ENCODE measurements at places on chromosomes 7 and 10.

- no peak for DNase-seq
Observed at GRCh38 chr7:151868396-151869108, 8.4 kb downstream of the PRKAG2 start.

DNA sequence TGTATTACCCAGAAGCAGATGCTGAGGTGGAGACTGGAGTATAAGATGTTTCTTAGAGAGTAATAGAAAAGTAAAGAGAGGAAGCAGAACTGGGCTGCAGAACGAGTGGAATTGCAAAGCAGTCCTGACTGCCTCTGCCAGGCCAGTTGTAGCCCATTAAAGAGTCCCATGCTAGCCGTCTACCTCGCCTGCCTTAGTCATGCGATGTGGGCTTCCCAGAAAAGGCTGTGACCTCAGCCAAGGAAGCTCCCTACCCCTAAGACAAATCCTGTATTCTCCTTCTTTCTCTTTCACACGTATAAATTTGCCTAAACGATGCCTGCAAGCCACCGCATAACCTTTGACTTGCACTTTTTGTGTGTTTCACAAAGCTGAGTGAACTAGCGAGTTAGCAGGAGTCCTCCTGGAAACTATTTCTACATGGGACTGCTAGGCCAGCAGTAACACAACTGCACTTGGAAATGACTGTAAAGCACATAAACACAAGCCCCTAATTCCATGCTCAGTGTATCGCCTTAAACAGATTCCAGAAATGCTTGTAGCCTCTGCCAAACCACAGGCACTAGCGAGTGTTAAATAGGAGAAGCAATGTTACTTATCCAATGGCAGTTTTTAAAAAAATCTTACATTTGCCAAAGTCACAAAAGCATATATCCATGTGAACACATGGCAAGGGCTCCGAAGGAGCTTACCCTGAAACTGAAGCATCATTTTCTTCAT lies 47.4 kb upstream of the GNAI1 start:
- no peak for DNase-seq

GRCh38 chr7:17725821-17726220 lies 214.5 kb downstream of the SNX13 start:
- DNase-seq: no peak

DNA sequence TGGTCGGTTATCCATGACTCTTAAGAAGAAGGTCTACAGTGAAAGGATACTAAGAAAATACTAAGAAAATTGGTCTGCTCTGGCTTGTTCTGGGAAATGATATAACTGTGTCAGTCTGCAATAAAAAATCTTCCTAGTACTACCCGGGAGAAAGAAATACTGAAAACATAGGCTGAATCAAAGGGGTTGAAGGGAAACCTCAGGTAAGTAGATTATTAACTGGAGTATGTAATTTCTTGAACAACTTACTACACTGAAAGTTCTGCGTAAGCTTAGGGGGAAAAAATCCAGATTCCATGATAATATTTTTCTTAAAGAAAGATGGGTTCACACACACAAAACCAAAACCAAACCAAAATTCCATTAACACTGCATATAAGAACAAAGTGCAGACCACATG lies 143.3 kb downstream of the KMT2E start:
- no peak for DNase-seq

DNA sequence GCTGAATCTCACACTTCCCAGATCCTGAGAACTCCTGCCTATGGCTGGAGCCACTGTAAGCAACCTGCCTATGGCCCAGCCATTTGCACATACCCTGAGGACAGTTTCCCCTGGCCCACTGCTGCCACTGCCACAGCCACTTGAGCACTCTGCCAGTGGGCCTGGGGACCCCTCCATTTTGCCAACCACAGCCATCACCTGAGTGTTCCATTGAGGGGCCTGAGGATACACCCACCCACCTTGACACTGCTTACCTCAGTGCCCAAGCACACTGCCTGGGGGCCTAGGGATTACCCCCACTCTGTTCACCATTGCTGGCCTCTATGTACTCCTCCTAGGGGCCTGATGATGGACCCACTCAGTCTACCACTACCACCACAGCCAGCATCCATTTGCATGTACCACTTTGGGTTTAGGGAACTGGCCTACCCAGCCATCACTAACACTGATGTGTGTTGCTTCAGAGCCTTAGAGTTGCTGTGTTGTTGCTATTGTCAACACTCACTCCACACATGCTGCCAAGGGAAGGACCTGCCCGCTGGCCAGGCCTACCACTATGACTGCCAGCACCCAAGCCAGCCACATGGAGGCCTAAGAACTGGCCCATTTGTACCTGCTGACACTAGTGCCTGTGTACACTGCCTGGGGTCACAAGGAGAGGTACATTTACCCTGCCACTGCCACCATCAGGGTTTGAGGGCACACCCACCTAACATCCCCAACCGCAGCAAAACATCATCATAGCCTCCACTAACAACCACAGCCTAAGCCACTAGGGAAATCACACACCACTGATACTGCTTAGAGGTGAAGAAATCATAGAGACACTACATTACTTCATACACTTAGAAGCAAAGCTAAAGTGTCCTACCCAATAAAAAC lies 45.9 kb upstream of the ANTXRL start:
- no peak for DNase-seq
